AG09309 (cell line): ENCODE measurements at places on chromosomes 7 and 10.

- no peak for DNase-seq
These were observed 18.1 kb downstream of the CCDC126 start for GRCh38 chr7:23615331-23615730.

DNA sequence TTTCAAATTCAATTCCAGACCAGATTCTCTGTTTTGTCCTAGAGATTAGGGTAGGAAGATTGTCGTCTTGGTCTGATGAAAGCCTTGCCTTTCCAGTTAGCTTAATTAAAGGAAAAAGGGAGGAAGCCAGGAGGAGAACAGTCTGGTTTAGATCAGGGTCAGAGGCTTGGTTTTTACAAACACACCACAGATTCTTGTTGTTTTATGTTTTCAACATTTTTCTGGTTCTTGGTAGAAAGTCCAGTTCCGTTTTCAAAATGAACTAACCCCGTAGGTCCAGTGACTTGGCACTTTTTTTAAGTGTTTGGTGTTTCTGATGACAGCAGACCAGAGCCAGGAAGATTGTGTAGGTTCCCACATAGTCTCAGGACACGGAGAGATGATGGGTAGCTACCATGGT lies 167.1 kb upstream of the INHBA start:
- peak; percentile 52 for DNase-seq

DNA sequence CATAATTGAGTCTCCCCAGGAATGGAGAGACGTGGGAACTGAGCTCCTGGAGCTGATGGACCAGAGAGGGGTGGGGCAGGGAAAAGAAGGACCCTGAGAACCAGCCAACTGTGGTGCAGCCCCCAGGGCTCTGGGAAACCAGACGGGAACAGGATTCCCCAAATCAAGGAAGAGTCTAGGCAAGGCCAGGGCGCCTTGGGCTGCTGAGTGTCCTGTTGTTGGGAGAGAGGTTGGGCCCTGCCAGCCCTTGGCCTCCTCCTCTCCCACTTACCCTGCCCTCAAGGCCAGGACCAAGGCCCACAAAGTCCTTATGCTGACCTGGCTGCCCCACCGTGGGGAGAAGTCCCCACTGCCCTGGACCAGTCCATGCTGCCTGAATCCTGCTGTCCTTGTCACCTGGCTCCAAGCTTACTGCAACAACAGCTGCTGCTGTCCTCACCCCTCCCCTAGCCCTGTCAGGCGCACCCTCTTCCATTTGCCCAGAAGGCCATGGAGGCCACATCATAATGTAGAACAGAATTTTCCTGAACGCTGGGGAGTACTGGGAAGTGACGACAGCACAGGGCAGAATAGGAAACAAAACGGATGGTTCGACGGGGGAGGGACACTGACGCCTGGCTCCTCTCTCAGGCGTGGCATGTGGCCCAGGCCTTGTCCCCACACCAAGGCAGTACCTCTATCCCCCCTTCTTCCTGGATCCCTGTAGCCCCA lies 132.9 kb upstream of the ZMIZ1 start:
- no peak for DNase-seq

DNA sequence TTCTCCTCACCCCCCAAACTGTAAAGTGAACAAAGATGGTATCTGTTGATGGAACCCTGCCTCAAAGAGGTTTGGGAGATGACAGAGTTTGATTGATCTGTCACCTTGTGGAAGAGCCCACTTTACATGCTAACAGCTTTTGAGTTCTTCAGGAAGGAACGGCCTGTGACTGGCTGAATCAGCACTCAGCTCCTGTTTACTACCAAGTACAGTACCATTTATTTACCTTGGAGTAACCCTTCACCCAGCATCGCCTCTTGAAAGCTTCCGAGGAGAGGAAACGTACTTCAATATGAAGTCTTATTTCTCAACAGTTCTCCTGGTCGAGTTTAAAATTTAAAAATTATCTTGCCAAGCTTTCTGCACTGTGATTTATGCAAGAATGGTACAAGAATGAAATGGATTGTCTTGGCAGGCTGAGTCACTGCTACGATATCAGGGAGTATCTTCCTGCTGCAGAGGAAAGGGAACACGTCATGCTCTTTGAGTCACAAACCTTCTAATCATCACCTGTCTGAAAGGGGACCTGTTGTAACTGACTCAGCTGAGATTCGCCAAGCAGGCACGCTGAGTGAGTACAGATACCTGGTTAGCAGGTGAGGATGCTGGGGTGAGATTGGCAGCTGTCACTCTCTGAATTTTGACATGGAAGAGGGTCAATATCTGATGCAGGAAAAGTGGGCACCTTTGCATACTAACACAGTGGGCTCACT lies 30.1 kb downstream of the KLF6 start:
- peak; percentile 71 for DNase-seq

GRCh38 chr7:50696810-50697582 lies 85.7 kb downstream of the GRB10 start:
- DNase-seq = no peak

- no peak for DNase-seq
These were observed 123.3 kb downstream of the WDR37 start for GRCh38 chr10:1179346-1180070.

- DNase-seq = no peak
These were observed 76.6 kb upstream of the ADO start for GRCh38 chr10:62727934-62728333.

- no peak for DNase-seq
These were observed 63.5 kb upstream of the ATRNL1 start for GRCh38 chr10:115029452-115030375.

- DNase-seq = no peak
These were observed 113.0 kb downstream of the LRMDA start for GRCh38 chr10:75544386-75544785.

DNA sequence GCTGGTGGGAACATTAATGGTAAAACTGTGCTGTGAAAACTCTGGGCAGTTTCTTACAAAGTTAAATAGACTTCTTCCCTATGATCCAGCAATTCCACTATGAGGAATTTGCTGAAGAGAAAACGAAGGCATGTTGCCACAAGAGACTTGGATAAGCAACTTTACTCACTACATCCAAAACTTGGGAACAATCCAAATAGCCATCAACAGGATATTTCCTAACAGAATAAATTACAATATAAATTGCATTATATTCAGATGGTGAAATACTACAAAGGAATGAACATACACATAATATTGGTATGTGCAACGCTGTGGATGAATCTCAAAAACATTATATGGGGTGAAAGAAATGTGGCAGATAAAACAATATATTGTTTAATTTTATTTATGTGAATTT lies 21.4 kb upstream of the MKI67 start:
- peak; percentile 76 for DNase-seq

- DNase-seq = no peak
These were observed 368.4 kb downstream of the ARL4A start for GRCh38 chr7:13055732-13056368.

DNA sequence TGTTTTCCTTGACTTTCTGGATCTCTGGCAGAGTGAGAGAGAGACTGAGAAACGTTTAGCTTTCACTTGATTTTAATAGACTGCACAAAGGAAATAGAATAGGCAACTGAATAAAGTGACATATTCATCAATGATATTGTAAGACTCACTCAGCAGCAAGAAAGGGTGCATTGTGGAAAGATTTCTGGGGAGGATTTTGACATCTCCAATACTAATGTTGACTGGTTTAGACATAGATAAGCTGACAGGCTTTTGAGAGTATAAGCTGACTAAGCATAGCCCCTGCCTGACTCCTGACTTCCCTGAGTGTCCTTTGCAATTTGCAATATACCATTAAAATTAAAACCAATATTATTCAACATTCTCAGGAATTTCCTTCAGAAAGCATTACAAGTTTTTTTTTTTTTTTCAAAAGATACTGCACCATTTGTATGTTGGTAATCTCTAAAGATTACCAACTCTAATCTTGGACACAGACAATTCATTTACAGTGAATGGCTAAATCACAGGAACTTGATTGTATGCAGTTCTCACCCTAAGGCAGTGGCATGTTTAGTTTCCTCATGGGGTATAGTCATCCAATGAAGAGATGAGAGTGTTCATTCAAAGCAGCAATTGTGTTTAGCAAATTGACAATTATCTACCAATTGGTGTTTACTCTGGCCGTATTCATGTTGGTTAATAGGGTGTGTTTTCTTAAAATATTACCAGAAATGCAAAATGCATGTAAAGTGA lies 325.6 kb downstream of the SORCS3 start:
- no peak for DNase-seq
